ENCODE measurements at places on chromosomes 11 and 22.

- DNase-seq: no peak
These were observed 120.4 kb upstream of the RAG2 start for GRCh38 chr11:36718451-36718850.

DNA sequence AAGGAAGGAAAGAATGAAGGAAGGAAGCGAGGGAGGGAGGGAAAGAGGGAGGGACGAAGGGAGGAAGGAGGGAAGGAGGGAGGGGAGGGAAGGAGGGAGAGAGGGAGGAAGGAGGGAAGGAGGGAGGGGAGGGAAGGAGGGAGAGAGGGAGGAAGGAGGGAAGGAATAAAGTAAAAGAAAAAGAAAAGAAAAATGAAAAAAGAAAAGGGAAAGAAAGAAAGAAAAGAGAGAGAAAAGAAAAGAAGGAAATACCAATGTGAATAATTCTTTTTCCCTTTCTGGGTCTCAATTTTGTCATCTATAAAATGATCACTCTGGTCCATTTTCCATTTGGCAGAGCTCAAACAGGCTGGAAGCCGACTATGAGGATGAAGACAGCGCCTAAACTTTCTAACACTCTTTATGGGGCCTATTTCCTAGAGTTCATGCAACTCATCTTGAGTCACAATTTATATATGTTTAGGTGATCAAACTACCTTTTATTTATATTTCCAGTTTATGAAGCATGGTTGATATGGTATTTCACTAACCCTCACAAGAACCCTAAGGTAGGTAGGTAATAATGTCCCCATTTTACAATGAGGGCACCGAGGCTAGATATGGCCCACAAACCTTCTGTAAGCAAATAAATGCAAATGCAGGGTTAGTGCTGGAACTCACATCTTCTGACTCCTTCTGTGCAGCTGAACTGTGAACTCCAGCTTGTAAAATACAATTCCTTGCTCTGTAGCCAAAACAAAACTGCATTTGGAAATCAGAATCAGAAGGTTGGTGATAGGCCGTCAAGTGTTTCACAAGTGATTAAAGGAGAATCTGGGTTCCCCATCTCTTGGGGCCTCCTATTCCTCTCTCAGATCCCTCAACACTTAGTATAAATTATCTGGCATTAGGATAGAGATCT lies 434.3 kb downstream of the ETS1 start:
- no peak for DNase-seq

DNA sequence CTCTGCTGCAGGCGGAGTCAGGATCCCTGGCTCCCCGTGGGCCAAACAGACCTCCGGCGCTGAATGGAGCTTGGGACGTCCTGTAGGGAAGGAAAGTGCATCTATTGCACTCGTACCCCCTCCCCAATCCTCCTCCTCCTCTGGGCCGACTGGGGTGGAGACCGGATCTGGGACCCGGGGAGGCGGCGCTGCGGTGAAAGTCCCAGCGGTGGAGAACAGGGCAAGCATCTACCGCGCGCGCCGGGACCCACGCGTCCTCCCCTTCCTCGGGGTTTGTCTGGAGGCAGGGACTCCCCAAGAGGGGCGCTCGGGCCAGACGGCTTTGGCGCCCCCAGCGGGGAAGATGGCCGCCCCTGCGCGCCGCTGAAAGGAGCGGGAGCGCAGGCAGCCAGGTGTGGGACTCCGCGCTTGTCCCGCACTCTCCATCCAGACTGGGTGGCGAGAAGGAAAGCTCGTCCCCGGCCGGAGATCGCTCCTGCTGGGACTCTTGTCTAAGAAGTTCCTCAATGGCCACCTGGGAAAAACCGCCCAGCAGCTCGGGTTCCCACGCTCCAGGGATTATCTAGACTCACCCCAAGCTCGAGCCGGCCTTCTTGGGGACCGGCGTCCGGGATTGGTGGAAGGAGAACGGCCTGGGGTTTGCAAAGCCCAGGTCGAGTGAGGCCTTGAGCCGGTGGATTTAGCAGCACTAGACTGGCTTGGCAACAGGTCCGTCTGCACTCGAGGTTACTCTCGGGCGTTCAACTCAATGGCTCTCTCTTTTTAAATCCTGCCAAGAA lies 718 bp downstream of the FADS2 start:
- no peak for DNase-seq

- DNase-seq: no peak
These were observed 15.9 kb downstream of the INCENP start for GRCh38 chr11:62139526-62140303.

- no peak for DNase-seq
These were observed 32.9 kb upstream of the SMIM38 start for GRCh38 chr11:69122630-69123431.

- DNase-seq: no peak
These were observed 26.1 kb upstream of the RTL6 start for GRCh38 chr22:44523981-44524759.

DNA sequence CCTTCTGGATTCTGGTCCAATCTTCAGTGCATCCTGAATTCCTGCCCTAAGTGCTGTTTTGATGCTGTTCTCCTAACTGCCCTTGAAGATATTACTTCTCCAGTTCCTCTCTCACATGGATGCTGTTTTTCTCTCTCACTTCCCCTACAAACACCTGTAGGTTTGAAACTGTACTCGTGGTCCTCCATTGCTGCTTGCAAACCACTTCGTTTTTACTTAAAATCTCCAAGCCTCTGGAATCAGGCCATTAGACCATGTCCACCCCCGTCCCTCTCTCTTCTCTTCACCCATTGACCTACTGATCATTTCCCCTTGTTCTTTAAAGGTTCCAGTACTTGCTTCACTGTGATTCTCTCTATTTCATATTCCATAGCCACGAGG lies 988.1 kb downstream of the NTM start:
- no peak for DNase-seq

DNA sequence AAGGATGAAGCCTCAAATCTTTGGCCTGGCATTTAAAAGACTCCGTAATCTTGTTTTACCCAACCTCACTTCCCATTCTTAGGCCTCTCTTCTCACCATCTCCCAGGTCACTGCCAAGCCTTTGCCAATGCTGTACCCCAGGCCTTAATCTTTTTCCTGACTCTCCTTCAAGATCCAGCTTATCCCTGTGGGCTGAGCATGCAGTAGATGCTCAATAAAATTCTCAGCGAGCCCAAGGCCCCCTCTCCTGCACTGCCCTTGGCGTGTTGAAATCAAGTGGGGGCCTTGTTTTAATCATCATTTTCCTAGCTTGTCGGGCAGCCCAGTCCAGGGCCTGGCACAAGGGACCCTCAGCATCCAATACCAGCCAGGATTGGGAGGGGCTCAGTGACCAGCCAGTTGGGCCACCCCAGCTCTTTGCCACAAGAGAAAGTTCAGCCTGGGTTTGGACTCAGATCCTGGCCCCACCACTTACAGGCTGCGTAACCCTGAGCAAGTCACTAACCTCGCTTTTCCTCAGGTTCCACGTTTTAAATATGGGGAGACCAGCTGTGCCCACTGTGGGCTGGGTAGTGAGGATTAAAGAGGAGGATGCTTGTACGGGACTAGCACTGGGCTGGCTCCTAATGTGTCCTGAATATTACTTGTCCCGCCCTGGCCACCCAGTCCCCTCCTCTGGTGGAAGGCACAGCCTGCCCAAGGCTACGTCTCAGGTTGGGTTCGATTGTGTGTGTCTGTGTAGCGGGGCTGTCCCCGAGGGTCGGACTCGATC lies 943 bp upstream of the YWHAH start:
- no peak for DNase-seq

- no peak for DNase-seq
These were observed 102.6 kb downstream of the TBC1D22A start for GRCh38 chr22:46865052-46865434.

DNA sequence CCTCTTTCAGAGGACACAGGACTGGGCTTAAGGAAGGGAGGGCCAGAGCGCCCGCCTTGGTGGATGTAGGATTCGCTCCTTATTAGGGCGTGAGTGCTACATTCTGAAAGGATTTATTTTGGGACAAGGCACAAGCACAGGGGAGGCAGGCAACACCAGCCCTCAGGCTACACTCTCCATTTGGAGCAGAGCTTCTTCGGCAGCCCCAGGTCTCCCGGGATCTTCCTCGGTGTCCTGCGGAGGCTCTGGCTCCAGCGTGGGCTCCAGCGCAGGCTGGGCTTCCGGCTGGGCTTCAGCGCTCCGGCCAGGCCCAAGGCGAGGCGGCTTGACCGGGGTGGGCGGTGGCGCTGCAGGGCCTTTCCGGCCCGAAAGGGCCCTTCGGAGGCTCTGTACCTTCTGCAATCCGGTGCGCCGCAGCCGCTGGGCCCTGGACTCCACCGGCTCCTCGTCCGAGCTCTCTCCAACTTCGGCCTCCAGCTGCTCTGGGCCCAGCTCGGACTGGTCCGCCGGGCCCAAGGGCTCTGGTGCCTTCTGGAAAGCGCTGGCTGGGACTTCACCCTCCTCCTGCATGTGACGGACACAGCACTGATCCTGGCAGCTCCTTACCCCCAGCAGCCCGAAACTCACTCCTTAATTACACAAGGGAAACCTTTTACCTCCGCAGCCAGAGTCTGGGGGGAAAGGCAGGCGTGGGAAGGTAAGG lies 1.1 kb downstream of the CAVIN3 start:
- DNase-seq: no peak

GRCh38 chr11:7348432-7349304 lies 97.0 kb downstream of the SYT9 start:
- DNase-seq: no peak

Data from tibial nerve (tissue), 4 donors.